ENCODE measurements at places on chromosomes 5 and 9. TPM values are rescaled to one million over a fixed set of nuclear protein-coding genes. Genes with fewer than 3 reads are reported as not detected.

- no peak for DNase-seq
These were observed 735 bp downstream of the DMRT3 start for GRCh38 chr9:976943-977837.

DNA sequence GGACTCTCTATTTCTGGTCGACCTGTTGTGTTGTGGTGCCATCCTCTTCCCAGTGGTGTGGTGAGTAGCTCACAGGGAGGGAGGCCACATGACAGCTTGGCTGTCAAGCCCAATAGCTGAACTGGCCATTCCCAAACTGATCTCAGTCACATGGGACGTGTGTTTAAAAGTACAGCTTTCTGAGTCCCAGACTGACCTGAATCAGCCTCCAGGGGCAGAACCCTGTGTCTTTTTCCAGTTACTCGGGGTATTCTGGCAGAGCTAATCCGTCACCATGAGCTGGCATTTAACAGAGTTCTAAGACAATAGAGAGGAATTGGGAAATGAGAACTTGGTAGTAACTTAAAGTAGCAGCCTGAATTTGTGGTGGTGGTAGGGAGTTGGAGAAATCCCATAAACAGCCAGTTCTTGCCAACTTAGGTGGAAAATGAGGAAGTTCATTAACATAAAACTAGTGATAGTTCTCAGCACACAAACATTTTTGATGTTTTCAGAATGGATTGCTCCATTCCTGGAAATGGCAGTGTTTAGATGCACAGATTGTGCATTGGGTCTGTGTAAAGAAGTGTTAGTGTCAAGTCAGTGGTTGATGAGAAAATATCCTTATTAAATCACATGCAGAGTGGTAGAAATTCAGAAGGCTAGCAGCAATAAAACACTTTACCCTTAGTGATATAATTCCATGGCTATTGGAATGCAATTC is 50.9 kb downstream of the GPR107 start:
- DNase-seq, result no peak

- DNase-seq, result peak; percentile 46
These were observed 3.7 kb upstream of the SLC9A3 start for GRCh38 chr5:527646-528628.

Gene INSYN2B
- not detected for total RNA-seq

- no peak for DNase-seq
These were observed 18.8 kb downstream of the GLE1 start for GRCh38 chr9:128523199-128523925.

DNA sequence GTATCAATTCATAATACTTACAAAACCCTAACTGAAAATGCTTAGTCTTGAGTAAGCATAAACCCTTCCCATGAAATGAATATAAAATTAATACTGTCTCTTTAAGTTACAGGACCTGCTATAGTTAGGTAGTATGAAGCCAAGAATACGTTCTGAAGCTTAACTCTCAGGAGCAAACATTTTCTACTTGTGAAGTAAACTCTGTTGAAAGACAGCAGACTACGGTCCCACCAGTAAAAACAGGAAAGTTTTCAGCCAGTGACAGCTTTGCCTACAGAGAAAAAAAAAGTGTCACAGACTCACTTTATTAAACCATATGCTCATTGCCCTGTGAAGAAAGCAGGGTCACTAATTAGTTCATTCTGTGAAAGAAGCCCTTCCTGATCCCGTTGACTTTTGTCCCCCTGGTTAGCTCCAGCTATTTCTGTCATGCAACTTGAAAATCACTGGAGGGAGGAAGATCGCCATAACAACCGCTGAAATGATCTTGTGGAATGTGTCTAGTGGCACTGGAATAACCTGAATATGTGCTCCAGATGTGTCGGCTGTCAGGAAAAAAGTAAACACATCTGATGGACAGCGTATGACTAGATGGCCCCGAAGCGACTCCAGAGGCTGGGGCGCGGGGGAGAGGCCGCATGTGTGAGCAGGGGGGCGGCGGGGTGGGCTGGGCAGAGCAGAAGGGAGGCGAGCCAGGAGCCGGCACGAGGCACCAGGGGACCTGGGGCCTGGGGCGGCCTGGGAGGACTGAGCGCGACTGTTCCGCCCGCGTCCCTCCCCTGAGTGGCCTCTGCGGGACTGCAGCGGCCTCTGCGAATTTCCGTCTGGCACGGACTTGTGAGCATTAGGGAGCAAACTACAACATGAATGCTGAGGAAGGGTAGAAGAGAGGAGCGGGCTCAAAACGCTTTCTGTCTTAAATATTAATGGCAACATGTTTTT is 41.9 kb downstream of the BNC2 start:
- no peak for DNase-seq

DNA sequence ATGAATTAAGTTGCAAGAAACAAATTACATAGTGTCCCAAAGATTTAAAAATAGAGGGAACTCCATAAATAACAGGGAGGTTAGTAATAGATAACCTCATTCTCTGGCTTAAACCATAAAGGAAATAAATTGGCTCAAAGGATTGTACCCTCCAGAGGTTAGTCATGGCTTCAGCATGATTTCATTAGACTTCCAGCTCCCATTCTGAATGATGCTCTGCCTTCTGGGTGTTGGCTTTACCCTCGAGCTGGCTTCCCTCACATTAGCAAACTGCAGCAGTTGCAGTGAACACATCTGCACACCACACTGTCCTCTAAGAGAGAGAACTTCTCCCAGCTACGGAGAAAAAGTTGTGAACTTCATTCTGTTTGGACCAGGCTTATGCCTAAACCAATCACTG is 70.4 kb downstream of the RGS7BP start:
- no peak for DNase-seq

Gene PCDHGB1
- not detected for total RNA-seq

DNA sequence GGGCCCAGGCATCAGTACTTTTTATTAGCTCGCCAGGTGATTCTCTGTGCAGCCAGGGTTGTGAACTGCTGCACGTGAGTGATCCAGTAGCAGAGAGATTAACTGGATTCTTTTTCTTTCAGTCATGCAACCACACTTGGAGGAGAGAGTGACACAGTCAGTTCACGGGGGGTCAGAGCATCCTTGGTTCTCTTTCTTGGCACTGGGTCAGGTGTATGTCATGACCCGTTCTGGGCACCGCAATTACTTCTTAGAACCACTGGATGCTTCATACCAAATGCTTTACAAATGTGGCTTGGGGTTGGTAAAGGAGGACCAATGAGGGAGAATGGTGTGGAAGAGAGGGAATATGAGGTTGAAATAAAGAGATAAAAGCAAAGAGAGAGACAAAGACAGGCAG is 368.7 kb downstream of the MLLT3 start:
- DNase-seq, result no peak

Gene APBA1
- 0.23 TPM for total RNA-seq

GRCh38 chr9:135033487-135033886 is 54.0 kb upstream of the OLFM1 start:
- DNase-seq, result no peak

DNA sequence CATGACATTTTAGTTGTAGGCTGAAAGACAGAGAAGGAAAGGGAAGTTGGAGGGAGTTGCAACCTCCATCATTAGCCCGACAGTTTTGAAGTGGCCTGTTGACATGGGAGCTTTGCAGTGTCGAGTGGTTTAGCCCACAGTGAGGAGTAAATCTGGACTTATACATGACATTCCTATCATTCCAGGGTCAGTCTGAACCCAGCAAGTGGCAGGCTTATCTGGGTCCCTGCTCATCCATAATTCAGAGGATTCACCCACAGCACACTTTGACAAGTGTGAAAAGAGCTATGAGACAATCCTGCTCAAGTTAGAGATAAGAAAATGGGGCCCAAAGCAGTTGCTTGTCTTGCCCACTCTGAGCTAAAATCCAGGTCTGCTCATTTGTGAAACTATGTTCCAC is 8.4 kb upstream of the TNC start:
- no peak for DNase-seq

All from activated naive CD8-positive, alpha-beta T cell treated with anti-CD3 and anti-CD28 coated beads for 36 hours (primary cell).